Ascending aorta (tissue), 2 donors: ENCODE measurements at places on chromosomes 13 and 19.

DNA sequence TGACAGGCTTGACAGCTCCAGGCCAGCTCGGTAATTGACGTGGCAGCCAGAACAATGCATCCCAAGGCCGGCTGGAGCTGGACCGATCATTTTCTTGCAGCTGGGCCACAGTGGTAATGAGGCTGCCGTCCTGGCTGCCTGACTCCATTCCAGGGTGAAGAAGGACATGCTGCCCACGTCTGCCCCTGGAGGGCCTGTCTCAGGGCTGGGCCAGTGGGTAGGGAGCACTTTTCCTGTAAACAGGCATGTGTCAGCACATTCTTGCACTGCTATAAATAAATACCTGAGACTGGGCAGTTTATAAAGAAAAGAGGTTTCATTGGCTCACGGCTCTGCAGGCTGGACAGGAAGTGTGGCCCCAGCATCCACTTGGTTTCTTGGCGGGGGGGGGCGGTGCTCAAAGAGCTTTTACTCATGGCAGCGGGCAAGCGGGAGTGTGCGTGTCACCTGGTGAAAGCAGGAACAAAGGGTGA lies 38.1 kb upstream of the KCTD15 start:
- no peak overlapping the region for H3K4me3 ChIP-seq
- no peak overlapping the region for H3K27ac ChIP-seq
- no peaks in the 10 kb centered on the region for H3K27me3 ChIP-seq
- no peak for DNase-seq
- no peaks in the 10 kb centered on the region for H3K4me1 ChIP-seq
- no peaks in the 10 kb centered on the region for H3K36me3 ChIP-seq

- DNase-seq = no peak
- no peak overlapping the region for H3K27ac ChIP-seq
- H3K27me3 ChIP-seq = no peaks in the 10 kb centered on the region
Observed at GRCh38 chr13:51066091-51066831, 44.8 kb downstream of the C13orf42 start.

DNA sequence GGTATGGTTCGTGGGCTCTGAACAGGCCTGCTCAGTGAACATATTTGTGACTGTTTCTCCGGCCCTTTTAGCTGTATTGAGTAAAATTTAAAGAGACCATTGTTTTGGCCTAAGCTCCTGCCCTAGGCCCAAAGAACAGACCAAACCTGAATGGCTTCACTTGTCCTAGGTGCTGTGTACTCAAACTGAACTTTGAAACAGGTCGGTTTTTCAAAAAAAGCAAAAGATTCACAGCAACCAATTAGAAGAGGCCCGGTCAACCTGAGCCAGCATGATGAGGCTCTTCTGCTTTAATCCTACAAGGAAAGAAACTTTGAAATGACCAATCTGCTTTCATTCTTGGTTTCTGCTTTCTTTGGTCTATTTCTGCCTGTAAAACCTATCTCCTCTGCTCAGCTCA lies 50.6 kb downstream of the USPL1 start:
- DNase-seq = no peak
- no peaks in the 10 kb centered on the region for H3K4me1 ChIP-seq
- no peaks in the 10 kb centered on the region for H3K27me3 ChIP-seq
- H3K36me3 ChIP-seq = no peaks in the 10 kb centered on the region
- H3K4me3 ChIP-seq = no peak overlapping the region
- no peak overlapping the region for H3K27ac ChIP-seq

DNA sequence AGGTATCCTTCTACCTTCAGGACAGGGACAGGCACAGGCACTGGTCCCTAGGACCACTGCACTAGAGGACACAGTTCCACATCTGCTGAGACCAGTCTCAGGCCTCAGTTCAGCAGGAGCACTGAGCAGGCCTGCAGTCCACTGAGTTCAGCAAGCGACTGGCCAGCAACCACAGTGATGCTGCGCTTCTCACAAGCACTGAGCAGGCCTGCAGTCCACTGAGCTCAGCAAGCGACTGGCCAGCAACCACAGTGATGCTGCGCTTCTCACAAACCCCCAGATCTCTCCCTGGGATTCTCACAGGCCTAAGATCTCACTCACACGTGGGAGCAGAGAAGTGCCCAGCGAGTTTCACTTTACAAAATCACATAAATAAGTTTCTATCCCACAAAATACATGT lies 140.6 kb downstream of the IRS2 start:
- no peaks in the 10 kb centered on the region for H3K36me3 ChIP-seq
- H3K27ac ChIP-seq = no peak overlapping the region
- H3K4me1 ChIP-seq = no peaks in the 10 kb centered on the region
- no peaks in the 10 kb centered on the region for H3K27me3 ChIP-seq
- H3K4me3 ChIP-seq = no peak overlapping the region
- no peak for DNase-seq

GRCh38 chr13:64477146-64477545 lies 2753.0 kb downstream of the PCDH9 start:
- no peak overlapping the region for H3K4me3 ChIP-seq
- H3K27ac ChIP-seq = no peak overlapping the region
- H3K27me3 ChIP-seq = no peaks in the 10 kb centered on the region

GRCh38 chr19:1392407-1392806 lies 8.7 kb downstream of the NDUFS7 start:
- H3K27ac ChIP-seq = no peak overlapping the region
- no peak for DNase-seq
- H3K36me3 ChIP-seq = peaks cover 48% of the 10 kb centered on the region
- H3K4me3 ChIP-seq = no peak overlapping the region

DNA sequence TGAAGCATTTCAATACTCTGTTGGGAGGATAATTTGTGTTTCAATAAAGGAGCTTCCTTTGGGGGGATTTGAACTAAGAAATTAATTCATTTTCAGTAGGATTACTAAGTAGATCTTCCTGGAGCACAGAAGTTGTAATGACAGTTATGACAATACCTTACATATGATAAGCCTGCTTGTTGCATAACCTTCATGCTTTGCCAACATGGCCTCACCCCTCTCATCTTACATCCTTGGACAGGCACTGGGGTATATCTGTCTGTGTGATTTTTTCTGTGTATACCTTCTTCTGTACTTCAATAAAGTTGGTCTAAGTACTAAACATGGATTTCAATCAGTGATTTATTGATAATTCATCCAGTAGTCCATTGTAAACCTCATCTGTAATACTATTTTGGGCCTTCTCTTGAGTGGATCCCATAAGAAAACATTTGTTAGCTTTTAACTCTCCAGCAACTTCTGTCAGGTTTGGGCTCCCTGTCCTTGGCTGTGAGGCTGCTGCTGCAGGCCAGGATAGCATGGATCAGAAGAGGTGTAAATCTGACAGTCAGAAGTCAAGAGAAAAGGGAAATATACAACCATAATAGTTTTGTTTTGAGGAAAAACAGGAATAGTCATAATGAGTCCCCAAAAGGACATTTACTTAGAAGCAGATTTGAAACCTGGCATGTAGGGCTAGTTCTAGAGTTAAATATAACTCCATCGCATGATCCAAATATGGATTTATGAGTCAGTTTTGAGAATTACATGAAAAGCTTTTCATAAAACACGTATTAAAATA lies 422.2 kb downstream of the KLF5 start:
- H3K36me3 ChIP-seq = no peaks in the 10 kb centered on the region
- H3K4me1 ChIP-seq = no peaks in the 10 kb centered on the region
- H3K27ac ChIP-seq = peak overlapping the region; percentile 11
- DNase-seq = no peak
- no peaks in the 10 kb centered on the region for H3K27me3 ChIP-seq
- no peak overlapping the region for H3K4me3 ChIP-seq

GRCh38 chr19:21586311-21587116 lies 81.1 kb downstream of the ZNF429 start:
- no peak for DNase-seq
- peak overlapping the region; percentile 71 for H3K4me3 ChIP-seq
- no peaks in the 10 kb centered on the region for H3K36me3 ChIP-seq
- H3K27ac ChIP-seq = no peak overlapping the region

DNA sequence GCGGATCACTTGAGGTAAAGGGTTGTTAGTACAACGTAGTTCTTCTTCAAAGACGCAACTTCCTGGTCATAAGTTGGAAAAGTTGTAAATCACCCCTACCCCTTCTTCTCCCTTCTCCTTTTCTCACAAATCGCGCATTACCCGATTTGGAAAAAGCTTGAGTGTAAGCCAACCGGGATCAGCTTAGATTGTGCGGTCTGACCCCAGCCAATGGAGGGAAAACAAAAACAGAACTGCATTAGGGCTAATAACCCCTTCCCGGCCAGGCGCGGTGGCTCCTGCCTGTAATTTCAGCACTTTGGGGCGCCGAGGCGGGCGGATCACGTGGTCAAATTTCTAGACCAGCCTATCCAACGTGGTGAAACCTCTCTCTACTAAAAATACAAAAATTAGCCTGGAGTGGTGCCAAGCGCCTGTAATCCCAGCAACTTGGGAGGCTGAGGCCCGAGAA lies 806 bp downstream of the ZNF90 start:
- no peaks in the 10 kb centered on the region for H3K27me3 ChIP-seq
- no peak overlapping the region for H3K27ac ChIP-seq
- H3K36me3 ChIP-seq = no peaks in the 10 kb centered on the region
- no peak for DNase-seq

DNA sequence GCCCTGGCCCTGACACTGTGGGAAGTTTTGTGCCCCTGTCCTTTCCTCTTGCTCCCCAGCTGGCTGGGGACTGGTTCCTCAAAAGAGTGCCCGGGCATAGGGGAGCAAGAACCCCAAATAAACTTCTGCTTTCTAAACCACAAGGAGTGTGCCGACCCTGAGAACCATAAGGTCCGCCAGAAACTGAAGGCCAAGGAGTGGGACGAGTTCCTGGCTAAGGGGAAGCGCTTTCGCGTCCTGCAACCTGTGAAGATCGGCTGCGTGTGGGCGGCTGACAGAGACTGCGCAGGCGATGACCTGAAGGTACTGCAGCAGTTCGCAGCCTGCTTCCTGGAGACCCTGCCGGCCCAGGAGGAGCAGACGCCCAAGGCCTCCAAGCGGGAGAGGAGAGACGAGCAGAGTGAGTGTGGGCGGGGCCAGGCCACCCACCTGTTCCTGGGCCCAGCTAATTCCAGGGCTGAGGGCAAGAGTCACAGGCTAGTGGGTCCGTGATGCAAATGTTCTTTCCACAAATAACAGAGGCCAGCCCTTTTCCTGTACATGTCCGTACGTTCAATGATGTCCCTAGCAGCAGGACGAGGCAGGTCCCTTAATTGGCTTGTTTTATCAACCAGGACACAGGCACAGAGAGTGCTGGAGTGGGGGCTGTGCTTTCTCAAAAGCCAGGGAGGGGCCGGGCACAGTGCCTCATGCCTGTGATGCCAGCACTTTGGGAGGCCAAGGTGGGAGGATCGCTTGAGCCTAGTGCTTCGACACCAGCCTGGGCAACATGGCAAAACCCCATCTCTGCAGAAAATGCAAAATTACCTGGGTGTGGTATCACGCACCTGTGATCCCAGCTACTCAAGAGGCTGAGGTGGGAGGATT lies 25.6 kb downstream of the UBXN6 start:
- H3K36me3 ChIP-seq = peaks cover 12% of the 10 kb centered on the region
- H3K4me1 ChIP-seq = no peaks in the 10 kb centered on the region
- DNase-seq = no peak
- H3K4me3 ChIP-seq = no peak overlapping the region
- no peaks in the 10 kb centered on the region for H3K27me3 ChIP-seq

GRCh38 chr19:30711296-30711695 lies 339.1 kb downstream of the ZNF536 start:
- H3K27me3 ChIP-seq = no peaks in the 10 kb centered on the region
- no peaks in the 10 kb centered on the region for H3K36me3 ChIP-seq
- no peak overlapping the region for H3K4me3 ChIP-seq
- H3K27ac ChIP-seq = no peak overlapping the region

DNA sequence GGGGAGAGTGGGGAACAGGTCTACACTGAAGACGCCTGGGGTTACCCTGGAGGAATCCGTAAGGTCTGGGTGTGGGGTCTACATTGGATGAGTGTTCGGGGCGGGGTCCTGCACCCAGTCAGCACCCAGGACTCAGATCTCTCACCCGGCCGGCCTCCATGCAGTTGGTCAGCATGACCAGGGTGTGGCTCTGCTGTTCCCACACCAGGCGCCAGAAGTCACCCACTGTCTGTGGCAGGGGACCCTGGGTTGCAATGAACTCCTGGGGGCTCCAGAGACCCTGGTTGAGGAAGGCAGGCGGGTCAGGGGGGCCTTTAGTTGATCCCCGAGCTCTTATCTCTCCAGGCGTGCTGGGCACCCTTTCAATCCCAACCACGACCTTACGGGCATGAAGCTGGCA lies 6.0 kb upstream of the SYT5 start:
- H3K27ac ChIP-seq = no peak overlapping the region
- no peak overlapping the region for H3K4me3 ChIP-seq
- peaks cover 6% of the 10 kb centered on the region for H3K27me3 ChIP-seq
- no peak for DNase-seq
- H3K4me1 ChIP-seq = no peaks in the 10 kb centered on the region

DNA sequence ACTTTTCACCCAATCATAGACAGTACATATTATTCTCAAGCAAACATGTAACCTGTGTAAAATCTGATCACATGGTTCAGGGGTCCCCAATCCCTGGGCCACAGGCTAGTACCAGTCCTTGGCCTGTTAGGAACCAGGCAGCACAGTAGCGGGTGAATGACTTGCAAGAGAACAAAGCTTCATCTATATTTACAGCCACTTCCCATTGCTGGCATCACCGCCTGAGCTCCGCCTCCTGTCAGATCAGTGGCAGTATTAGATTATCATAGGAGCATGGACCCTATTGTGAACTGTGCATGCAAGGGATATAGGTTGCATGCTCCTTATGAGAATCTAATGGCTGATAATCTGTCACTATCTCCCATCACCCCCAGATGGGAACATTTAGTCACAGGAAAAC lies 133.1 kb downstream of the MAB21L1 start:
- no peaks in the 10 kb centered on the region for H3K36me3 ChIP-seq
- H3K4me1 ChIP-seq = no peaks in the 10 kb centered on the region
- no peak overlapping the region for H3K27ac ChIP-seq

GRCh38 chr13:51218626-51219025 lies 3.6 kb upstream of the FAM124A start:
- H3K36me3 ChIP-seq = no peaks in the 10 kb centered on the region
- no peak overlapping the region for H3K4me3 ChIP-seq
- H3K27ac ChIP-seq = no peak overlapping the region

- H3K4me1 ChIP-seq = no peaks in the 10 kb centered on the region
- H3K27ac ChIP-seq = no peak overlapping the region
- peaks cover 70% of the 10 kb centered on the region for H3K36me3 ChIP-seq
- DNase-seq = no peak
Observed at GRCh38 chr19:51994048-51994644, 7.5 kb upstream of the ZNF350 start.

DNA sequence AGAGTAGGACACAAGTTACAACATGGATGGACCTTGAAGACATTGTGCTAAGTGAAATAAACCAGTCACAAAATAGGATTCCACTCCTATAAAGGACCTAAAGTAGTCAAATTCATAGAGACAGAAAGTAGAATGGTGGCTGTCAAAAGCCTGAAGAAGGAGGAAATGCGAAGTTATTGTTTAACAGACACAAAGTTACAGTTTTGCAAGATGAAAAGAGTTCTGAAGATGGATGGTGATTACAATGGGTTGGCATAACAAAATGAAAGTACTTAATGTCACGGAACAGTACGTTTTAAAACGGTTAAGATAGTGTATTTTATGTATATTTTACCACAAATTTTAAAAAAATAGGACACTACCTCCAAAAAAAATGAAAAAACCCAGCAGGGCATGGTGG lies 34.8 kb downstream of the FOXO1 start:
- H3K4me1 ChIP-seq = peaks cover 14% of the 10 kb centered on the region
- no peaks in the 10 kb centered on the region for H3K27me3 ChIP-seq
- no peak for DNase-seq
- H3K27ac ChIP-seq = no peak overlapping the region
